Stimulated activated CD8-positive, alpha-beta memory T cell treated with anti-CD3 and anti-CD28 coated beads, Interleukin-12 subunit alpha, Interleukin-12 subunit beta, amount 100 ng/mL, for 1 hour (primary cell): ENCODE measurements at places on chromosomes 11 and 22.

DNA sequence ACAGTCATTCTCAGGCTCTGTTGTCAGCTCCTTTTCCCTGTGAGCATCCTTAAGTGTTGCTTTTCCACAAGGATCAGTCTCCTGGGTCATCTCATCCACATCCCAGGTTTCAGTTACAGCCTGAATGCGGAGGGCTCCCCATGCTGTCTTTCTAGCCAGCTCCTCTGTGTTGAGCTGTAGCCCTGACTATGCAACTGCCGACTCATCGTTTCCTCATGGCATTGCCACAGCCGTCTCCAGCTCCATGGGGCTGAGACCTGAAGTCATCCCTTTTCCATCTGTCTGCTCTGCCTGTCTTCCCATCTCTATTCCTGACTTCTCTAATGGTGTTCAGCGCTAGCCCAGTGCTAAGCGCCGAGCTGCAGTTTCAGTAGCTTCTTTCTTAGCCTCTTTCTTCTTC is 11.8 kb downstream of the SAMM50 start:
- DNase-seq = no peak

- DNase-seq = no peak
Measured at GRCh38 chr11:75184757-75185425, 34.0 kb downstream of the SLCO2B1 start.

DNA sequence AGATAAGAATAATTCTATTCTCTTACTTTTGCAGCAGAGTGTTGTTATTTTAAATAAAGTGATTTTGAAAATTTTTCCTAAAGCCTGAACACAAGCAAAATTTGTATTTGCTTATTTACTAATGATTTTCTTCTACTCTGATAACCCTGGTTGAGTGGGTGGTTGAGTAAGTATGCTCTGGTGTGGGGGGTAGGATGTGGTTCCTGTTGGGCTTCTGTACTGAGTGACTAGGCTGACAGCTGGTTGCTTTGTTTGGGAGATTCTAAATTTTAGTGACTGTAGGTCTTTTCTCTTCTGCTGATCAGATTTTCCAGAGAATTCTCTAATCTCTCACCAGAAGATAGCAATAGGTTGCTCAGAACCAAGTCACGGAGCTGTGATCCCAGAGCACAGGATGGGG is 61.6 kb downstream of the METTL15 start:
- DNase-seq = no peak

DNA sequence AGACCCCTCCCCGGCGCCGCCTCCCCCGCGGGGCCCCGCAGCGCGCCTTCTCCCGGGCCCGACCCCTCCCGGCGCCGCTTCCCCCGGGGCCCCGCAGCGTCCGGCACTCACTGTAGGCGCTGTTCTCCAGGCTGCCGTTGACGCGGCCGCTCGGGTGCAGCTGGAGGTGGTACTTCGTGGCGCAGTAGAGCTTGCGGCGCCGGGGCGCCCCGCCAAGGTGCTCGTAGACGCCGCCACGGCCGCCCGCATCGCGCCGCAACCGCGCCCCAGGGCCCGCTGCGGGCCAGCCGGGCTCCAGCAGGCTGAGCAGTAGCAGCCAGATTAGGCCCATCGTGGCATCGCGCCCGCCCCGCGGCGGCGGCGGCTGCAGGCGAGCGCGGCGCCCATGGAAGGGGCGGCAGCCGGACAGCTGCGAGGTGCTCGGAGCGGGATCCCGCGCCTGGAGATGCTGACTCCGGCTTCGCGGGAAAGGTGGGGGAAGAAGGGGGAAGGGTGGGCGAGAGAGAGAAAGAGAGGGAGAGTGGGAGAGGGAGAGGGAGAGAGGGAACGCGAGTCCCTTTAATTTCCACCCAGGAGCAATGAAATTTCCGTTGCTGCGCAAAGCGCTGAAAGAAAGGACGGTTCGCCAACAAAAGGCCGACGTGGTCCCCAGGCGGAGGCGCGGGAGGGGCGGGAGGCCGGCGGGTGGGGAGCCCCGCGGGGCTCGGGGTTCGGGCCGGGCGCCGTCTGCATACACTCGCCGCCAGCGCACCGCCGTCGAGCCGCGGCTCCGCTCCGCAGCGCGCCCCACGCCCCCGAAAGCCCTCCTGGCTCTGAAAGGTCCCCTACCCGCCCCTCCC is at the start of gene FGF3:
FGF3 (minus strand) TSS at position 814 of the 839 bp plus-strand sequence; CDS start at position 331, 483 bp downstream.
- DNase-seq = no peak

DNA sequence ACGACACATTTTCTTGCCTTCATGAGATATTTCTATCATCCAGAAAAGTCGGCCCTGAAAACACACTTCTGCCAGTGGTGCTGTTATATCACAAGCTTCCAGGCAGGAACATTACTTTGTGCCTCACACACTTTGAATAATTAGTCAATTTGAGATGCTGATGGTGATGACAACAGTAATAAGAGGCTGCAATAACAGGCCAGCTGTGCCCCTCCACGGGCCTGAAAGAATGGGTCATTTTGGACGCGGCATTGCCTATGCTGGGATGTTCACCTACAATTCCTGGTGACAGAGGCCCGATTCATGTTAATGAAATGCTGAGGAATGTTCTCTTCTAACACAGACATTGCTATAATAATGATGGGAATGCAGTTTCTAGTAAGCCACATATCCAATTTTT is 463.8 kb upstream of the KIRREL3 start:
- no peak for DNase-seq

DNA sequence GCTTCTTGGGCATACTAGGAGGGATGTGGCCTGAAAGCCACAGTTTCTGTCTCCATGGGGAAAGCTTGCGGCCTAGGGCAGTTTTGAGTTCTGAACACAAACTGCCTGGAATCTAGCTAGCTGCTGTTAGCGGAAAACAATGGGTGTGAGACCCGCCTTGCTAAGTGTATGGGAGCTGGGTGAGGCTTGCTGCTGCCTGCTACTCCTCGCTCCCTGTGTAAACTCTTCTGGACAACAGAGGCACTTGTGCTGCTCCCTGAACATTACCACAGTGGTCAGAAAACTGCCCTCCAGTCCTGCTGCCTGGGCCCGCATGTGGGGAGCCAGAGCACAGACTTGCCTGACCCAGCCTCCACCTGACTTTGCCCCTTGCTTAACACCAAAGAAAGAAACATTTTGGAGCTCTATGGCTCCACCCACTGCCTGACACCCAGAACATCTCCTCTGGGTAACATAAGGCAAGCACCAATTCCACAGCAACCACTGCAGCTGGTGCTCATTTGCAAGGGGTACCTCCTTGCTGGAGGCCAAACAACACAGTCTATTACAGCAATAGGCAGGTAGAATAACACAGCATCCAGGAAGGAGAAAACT is 766.3 kb upstream of the RAG2 start:
- no peak for DNase-seq

- no peak for DNase-seq
Measured at GRCh38 chr11:74142624-74143023, 28.2 kb downstream of the C2CD3 start.

DNA sequence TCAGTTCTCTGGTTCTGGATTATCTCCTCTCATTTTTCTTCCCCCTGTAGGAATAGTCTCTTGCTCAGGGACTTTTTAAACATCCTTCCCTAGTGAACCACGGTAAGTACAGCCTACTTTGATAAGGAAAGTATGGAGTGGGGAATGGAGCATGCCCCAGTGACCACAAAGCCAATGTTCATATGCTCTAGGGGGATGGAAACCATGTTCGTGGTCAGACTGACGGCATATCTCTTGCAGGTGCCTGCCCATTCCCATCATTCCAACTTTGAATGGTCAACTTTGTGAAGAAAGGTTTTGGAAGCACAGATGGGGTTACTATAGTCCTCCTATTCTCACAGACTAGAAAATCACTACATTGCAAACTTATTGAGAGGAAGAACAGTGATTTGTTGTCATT is 332.5 kb upstream of the NCAM1 start:
- no peak for DNase-seq

- no peak for DNase-seq
Measured at GRCh38 chr11:26622181-26622580, 50.1 kb upstream of the MUC15 start.

DNA sequence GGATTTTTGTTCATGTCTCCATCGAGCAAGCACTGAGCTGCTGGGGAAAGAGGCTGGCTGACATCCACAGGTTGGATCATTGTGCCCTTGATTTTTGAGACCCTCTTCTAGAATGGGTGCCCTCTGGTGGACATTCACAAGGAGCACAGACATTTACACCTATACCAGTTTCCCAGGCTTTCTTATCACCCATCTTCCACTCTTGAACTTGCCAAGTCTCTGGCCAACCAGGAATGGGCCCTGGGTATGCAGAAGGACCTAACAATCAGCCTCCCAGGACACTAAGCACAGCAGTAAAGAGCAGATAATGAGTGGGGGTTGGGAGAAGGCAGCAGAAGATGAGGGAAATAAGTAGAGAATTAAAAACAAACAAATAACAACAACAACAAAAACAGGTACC is 5.7 kb upstream of the INTS4 start:
- peak; percentile 9 for DNase-seq

DNA sequence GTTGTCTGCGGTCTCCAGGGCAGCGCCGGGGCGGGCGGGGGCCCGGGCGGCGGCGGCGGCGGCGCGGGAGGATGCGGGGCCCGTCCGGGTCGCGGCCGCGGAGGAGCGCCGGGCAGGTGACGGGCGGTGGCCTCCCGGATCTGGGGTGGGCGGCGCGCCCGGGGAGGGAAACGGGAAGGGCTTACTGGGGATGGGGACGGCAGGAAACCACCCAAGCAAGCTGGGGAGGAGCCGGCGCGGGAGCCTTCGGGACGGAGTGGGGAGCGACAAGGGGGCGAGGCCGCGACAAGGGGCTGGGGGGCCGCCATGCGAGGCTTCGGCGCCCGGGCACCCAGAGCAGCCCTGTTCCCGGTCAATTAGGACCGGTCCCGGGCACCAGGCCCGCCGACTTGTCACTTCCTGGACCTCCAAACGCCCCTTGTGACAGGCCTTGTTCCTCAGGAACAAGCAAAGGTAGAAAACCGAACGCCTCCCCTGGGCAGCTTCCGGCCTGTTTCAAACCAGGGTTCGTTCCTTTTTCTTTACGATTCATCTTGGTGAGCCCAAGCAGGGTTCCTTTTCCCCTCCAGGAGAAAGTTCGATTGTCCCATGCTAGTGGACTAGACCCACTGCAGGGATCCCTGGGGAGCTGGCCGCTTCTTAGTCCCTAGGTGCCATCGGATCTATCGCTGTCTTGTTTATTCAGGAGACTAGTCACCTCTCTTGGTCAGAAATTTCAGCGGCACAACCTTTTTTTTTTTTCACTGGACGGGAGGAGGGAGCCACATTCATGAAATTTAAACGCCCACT is 492 bp downstream of the JHY start:
- DNase-seq = peak; percentile 9

GRCh38 chr11:105609341-105609781 is 512 bp upstream of the GRIA4 start:
- no peak for DNase-seq

DNA sequence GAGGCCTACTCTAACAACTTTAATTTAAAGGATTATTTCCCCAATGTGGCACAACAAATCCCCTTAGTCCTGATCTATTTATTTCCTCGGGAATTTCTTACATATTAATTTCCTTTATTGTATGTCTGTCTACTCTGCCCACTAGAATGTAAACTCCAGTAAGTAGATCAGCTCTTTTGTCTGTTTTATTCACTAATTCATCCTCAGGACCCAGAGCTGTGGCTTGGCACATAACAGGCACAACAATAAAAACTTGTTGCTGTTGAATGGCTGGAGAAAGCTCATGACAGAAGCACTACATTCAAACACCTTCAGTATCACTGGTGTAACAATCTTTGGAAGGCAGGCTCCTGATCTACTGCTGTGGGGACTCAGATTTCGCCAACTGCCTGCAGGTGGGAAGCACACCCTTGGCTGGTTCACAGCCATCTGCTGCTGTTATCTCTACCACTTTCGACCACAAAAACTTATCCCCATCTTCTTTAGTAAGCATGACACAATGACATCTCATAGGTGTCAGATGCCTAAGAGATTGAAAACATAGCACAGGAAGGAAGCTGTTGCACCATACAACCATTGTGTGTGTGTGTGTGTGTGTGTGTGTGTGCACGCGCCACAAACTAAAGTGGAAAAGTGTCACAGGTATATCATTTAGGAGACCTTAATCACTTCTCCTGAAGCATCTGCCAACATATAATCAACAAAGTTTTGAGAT is 11.9 kb downstream of the HIRA start:
- peak; percentile 15 for DNase-seq

GRCh38 chr11:11247576-11247975 is 105.5 kb downstream of the CSNK2A3 start:
- DNase-seq = no peak

- DNase-seq = no peak
Measured at GRCh38 chr22:17133137-17133536, 12.0 kb upstream of the TMEM121B start.

- no peak for DNase-seq
Measured at GRCh38 chr11:2434008-2434407, 10.3 kb downstream of the TRPM5 start.

DNA sequence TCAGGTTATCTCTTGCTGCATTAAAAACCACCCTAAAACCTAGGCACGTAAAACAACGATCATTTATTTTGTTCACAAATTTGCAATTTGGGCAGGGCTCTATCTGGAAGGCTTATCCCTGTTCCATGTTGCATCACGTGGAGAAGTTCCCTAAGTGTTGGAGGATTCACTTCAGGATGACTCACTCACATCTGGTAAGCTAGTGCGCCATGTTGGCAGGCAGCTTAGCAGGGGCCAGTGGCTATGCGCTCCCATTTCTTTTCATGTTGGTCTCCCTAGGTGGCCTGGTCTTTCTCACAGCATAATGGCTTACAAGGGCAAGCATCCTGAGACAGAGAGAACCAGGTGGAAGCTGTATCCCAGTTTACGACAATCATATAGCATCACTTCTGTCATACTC is 226.8 kb downstream of the BLID start:
- DNase-seq = no peak

DNA sequence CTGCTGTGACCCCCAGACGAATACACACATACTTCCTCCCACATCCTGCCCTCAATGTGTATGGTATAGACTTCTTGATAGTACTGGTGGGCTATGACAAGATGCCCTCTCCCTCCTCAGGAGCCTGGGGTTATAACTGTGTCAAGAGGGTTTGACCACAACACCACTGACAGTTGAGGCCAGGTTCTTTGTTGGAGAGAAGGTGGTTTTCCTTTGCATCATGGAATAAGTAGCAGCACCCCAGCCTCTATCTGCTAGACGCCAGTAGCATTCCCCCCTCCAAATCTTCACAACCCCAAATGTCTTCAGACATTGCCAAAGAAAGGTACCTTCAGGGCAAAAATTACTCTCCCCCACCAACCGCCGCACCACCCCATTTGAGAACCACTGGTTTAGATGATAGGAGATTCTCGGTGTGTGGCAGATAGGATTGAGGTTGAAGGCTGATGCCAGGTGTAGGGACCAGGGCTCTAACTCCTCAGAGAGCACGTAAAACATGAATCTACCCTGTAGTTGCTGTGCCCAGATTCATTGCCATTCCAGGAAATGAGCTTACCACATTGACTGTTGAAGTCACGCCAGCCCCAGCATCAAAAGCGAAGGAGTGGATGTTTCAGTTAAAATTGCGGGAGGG is 5.5 kb upstream of the MYO18B start:
- DNase-seq = no peak
